ENCODE measurements at places on chromosomes 16 and 17.

GRCh38 chr17:9209347-9209746, 188.0 kb downstream of the NTN1 start:
- no peak for DNase-seq

DNA sequence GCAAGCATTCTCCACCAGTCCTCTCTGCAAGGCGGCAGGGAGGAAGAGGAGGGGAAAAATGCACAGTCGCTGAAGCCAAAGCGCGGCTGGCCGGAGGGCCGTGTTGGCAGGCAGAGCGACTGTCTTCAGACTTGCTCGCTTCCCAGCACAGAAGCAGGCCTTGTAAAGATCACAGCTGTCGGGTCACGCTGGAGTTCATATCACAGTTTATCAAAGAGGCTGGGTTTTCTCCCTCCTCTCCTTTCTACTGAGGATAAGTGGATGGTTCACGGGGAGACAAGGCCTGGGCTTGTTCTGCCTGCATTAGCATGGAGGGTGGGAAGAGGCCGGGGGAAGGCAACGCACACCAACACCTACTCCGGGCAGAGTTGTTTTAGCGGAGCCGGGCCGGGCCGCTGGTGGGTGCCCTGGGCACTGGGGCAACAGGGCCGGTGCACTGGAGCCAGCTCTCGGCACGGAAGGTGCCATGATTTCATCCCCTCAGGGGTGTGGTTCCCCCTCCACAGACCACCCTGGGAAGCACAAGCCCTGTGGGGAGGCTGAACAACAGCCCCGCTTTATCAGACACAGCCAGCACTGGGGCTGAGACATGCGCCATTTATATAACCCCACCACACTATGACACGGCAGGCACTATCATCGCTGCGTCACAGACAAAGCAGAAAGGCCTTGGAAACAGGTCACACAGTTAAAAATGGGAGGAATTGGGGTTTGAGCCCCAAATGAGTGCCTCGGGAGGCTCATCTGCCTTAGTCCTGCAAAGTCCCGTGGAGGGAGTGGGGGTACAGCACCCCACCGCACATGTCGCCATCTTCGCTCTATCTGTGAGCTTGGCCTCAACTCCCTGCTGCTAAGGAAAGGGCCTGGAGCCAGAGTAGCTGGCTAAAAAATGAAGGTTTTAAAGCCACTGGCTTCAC, 40.3 kb upstream of the MTSS2 start:
- DNase-seq, result no peak

GRCh38 chr16:57297856-57298255, 13.4 kb upstream of the PLLP start:
- peak; percentile 83 for DNase-seq

GRCh38 chr17:45425984-45426413, 6.7 kb downstream of the ARHGAP27 start:
- no peak for DNase-seq

GRCh38 chr16:31427441-31428278, 500 bp downstream of the COX6A2 start:
- peak; percentile 88 for DNase-seq

- DNase-seq, result no peak
Measured at GRCh38 chr16:17395849-17396480, 74.8 kb downstream of the XYLT1 start.

DNA sequence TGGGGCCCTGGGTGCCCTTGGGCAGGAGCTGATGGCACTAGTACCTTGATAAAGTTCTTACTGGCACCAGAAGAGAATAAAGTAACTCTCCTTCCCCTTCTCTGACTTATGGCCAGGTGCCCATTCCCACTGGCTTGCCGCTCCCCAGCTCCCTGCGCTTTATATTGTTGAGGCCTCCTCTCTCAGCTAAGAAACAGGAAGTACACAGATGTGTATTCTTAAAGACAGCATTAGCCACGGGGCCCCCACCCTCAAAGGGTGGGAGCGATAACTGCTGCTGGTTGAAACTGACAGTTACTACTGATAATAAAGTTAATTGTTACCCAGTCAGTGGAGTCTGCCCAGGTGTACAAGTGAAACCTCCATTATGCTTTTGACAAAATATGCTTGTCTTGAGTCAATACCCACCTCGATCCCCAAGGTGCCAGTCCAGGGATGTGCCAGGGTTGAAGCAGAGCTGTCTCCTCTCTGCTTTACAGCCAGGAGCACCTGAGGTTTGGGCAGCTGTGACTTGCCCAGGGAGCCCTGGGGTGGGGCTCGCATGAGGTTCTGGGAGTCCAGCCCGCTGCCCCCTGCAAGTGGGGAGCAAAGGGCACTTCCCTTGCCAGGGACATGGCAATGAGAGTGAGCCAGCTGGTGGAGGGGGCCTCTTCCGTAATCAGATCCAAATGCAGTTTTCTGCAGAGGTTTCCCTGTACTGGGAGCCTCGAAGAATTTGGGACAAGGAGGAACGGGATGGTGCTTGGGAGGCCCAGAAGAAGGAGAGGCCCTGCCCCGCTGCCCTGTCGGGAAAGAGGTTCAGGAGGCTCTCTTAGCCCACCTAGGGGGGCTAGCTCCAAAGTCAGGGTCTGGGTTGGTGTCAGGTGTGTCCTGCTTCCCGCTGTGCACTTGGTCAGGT, 5.4 kb upstream of the CLDN9 start:
- DNase-seq, result no peak

- DNase-seq, result no peak
Measured at GRCh38 chr16:15485175-15485574, 50.8 kb downstream of the BMERB1 start.

DNA sequence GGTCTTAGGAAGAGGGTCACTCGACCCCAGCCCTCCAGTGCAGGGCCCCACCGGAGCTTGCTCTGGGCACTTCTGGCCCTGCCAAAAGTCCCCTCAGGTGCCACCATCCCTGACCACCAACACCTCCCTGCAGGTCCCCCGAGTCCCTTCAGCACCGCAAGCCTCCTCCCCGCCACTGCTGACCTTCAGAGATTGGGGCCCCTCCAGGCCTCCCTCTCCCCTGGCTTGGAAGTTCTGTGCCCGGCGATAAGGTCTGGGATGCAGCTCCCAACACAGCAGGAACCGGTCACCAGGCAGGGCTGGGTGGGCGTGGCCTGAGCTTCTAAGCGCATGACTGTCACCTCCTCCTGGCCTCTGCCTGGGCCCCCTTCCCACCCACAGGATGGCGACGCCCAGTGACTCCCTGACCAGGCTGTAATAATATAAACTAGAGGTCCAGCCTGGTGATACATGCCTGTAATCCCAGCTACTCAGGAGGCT, 11.2 kb downstream of the PIEZO1 start:
- no peak for DNase-seq

GRCh38 chr17:74082886-74083285, 120.6 kb upstream of the RPL38 start:
- DNase-seq, result no peak

DNA sequence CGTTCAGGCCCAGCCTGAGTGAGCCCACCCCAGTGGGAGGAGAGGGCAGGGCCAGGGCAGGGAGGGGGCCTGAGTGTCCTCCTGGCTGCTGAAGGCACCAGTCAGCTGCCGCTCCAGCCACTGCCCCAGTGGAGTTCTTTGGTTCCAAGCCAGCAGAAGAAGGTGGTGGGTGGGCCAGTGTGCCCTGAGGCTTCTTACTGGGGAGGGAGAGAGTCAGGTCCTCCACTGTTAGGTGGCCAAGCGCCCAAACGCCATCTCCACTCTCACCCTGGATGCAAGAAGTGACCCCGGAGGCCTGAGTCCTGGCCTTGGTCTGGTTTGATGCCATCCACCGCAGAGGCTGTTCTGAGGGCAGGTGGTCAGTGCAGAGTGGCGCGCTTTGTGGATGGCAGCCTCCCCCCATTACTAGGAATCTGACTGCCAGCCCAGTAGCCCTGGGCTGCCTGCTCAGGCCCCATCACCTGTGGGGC, 2.2 kb downstream of the RNF213 start:
- peak; percentile 65 for DNase-seq

GRCh38 chr17:71703701-71704100, 417.1 kb upstream of the SOX9 start:
- DNase-seq, result no peak

GRCh38 chr16:79838496-79839259, 238.1 kb upstream of the MAF start:
- DNase-seq, result no peak

DNA sequence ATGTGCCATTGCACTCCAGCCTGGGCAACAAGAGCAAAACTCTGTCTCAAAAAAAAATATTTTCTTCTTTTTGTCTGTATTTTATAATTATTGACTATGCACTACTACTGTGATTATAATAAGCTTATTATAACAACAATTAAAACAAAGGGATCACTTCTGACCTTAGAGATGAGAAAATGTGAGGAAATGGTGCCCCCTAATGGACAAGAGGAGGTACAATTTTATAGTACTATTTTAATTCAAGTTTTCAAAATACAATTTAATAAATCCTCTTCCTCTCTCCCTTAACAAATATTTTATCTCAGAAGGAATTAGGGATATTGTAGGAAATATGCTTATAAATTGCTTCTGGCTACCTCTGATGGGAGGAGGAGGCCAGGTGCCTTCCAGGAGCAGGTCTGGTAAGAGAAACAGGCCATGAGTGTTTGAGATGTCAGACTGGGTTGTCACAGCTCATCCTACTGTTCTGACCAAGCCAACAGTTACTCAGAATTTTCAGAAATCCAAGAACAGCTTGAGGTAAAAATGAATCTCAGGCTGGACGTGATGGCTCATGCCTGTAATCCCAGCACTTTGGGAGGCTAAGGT, 14.0 kb downstream of the VPS53 start:
- peak; percentile 72 for DNase-seq

DNA sequence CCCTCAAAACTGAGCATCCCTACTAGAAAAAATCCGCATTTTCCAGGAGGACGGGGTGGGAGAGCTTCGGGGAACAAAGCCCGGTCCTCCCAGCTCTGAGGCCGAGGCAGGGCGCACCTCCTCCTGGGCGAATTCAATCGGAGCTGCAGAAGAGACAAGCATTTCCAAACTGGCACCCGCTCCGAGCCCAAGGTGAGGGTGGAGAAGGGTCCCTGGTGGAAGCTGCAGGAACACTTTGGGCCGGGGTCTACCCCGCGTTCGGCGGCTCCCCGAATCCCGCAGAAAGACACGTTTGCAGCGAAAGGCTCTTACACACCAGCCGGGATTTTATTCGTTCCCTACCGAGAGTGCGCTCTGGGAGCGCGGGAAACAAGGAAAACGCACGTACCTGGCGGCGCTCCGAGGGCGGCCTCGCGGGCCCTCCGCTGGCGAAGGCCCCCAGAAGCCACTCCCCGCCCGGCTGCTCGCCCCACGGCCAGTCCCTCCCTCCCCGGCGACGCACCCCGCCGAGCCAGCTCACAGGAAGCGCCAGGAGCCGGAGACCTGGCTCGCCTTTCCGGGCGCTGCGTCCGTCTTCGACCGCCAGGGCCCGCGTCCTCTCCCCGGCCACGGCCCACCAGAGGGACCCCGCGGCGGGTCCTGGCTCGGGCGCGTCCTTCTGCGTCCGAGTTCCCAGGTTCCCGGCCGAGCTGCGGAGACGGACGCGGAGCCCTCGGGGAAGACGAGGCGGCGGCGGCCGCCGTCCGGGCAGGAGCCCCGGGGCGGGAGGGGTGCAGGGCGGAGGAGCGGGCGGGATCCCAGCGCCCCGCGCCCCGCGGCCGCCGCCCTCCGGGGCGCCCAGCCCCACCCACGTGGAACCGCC, 49.8 kb upstream of the BAHCC1 start:
- peak; percentile 87 for DNase-seq

GRCh38 chr16:87784812-87785211, 19.0 kb upstream of the KLHDC4 start:
- DNase-seq, result no peak

DNA sequence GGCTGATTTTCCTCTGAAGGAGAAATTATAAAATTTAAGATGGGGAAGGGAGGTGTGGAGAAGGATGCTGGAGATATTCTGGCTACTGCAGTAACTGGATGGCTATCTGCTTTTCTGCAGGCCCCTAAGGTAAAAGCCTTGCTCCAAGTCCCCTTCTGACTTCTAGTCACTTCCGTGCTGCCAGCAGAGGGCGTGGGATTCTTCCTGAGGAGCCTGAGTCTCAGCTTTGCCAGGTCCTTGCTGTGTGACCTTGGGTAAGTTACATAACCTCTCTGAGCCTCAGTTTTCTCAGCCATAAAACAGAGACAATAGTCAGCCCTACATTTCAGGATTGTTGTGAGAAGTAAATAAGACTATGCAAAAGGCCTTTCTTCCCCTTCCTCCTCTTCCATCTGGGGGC, 24.3 kb upstream of the TMEM220 start:
- DNase-seq, result peak; percentile 70

- no peak for DNase-seq
Measured at GRCh38 chr16:8099586-8099985, 490.7 kb downstream of the TMEM114 start.

- no peak for DNase-seq
Measured at GRCh38 chr16:23195366-23195978, 12.9 kb downstream of the SCNN1G start.

DNA sequence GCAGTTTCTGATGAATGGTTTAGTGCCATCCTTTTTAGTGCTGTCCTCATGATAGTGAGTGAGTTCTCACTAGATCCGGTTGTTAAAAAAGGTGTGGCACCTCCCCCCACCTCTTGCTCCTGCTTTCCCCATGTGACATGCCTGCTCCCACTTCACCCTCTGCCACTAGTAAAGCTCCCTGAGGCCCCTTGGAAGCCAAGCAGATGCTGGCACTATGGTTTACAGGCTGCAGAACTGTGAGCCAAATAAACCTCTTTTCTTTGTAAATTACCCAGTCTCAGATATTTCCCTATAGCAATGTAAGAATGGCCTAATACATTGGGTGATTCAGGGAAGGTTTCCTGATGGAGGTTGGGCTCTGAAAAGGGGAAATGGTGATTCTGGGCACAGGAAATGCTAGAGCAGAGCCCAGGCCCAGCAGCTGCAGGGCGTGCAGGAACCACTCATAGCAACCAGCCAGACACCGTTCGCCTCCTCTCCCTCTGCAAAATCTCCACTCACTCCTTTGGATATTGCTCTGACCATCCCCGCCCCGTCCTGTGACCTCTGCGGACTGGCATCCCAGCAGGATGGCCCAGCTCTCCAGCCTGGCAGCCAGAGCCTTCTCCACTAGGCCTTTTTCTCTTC, 2.6 kb upstream of the ADORA2B start:
- DNase-seq, result no peak

DNA sequence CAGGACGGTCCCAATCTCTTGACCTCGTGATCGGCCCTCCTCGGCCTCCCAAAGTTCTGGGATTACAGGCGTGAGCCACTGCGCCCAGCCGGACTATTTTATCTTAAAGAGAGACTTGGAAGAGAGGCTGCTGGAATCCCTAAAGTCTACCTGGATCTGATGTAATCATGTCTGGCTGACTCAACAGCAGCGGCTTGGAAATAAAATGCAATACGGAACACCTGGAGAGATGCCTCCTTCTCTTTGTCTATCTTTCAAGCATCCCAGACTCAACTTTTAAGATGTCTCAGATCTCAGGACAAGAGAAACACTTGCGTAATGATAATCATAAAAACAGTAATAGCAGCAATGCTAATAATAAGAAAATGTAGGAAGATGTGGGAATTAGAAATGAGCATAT, 95.6 kb downstream of the CDH8 start:
- DNase-seq, result no peak

GRCh38 chr16:88633684-88634140, 4.7 kb upstream of the IL17C start:
- peak; percentile 76 for DNase-seq

DNA sequence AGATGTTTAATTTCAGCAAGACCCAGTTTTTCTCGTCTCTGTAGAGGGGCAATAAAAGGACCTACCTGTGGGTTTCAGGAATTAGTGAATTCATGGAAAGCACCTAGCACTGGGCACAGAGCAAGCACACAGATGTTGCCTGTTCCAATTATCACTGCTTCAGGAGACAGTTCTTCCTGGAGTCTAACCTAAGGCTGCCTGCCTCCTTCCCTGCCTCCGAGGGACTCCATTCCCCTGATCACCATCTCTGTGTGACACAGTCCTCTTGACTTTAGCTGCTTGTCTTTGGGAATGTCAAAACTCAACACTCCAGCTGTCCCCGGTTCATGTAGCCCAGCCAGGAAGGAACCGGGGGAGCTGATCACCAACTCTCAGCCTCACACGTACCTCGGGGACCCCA, 474.9 kb downstream of the SLC39A11 start:
- no peak for DNase-seq

All from activated CD4-positive, alpha-beta T cell treated with anti-CD3 and anti-CD28 coated beads, Interleukin-2, amount 10 ng/mL, durations not matched to agents 24 days and 14 days (primary cell).